GM04503 (cell line): ENCODE measurements at places on chromosomes 4 and X.
A peak's percentile ranks its signal among the peaks of the same experiment; 100 is the strongest.

GRCh38 chr4:58166490-58166889 is 1056.3 kb upstream of the IGFBP7 start:
- no peak for DNase-seq

GRCh38 chrX:71017396-71017939 is 50.7 kb downstream of the SNX12 start:
- DNase-seq: no peak

- no peak for DNase-seq
These were observed 120.1 kb downstream of the MANBA start for GRCh38 chr4:102640669-102641068.

DNA sequence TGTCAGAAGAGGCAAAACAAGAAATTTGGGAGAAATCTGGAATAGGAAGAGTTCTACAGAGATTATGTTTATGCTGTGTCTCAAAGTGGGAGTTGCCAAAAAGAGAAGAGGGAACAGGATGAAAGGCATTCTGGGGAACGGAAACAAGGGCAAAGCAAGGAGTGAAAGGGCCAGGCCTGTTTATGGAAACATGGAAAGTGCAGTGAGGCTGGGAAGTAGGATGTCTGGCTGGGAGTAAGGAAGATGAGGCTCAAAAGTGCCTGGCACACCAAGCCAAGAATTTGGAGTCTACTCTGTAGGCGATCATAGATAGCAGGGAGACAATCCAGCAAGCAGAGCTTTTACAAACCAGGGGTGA is 1.8 kb upstream of the CUL4B start:
- DNase-seq: no peak

DNA sequence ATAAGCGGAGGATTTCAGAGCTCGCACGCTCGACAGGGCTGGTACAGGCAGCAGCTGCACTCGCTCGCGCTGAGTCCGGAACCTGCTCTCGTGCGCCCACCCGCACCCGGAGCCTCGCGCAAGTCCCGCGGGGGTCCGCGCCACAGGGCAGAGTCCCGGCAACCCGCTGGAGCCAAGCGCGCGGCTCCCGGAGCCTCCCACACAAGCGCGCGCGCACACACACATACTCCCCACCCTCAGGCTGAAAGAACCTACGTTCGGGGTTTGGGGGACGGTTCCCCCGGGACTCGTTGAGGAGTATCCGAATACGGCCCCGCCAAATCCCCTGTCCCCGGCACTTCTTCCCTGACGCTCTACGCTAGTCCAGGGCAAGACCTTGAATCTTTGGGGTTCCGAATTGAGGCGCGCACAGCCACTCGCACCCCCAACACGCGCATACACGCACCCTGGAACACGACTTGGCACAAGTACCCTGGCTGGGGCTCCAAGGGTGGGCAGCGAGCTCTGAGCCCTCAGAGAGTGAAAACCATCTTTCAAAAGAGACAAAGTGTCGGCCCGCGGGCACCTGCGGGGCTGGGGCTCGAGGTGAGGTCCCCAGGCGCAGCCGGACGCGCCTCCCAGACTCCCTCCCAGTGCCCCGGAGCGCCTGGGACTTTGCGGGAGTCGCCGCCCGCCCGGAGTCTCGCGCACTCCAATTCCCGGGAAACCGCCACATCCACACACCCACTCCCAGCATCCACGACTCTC is 952 bp downstream of the ANOS1 start:
- no peak for DNase-seq

DNA sequence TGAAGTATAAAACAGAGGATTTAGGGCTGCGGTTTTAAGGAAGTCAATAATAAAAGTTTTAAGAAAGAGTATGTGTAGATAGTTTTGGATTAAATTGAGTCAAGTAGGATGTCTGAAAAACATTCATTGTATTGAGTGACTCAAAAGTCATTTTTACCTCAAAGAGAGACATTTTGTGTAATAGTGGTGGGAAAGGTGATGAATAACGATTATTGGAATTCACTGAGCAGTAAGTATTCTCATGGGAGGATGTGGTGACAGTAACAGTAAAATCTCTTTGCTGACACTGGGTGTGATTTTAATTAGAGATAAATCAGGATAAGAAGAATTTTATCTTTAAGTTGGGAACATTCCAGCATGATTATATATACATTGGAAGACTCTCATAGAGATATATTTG is 233.6 kb downstream of the PDHA2 start:
- no peak for DNase-seq

DNA sequence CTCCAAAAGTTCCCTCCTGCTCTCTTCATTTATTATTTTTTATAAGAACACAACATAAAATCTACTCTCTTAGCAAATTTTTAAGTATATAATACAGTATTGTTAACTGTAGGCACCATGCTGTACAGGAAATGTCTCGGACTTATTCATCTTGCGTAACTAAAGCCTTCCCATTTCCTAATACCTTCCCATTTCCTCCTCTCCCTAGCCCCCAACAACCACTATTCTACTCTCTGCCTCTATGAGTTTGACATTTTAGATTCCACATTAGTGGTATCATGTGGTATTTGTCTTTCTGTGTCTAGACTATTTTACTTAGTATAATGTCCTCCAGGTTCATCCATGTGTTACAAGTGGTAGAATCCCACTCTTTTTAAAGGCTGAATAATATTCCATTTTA is 15.8 kb upstream of the SYTL4 start:
- DNase-seq: no peak

GRCh38 chr4:149549911-149550310 is 265.7 kb downstream of the IQCM start:
- DNase-seq: no peak

DNA sequence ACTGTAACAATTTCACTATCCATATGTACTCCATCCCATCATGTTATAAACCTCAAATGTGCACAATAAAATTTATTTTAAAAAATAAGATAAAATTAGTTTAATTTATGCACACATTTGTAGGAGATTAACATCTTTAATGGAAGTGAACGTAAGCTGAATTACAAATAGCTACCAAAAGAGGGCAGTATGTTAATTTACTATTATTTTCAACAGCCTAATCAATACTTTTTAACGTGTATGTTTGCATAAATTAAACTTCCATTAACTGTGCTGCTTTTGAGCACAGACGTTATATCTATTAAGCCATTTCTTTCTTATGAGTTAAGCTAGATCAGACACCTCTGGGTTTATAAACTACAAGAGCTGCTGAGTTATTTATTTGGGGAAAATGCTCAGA is 56.5 kb upstream of the PHKA2 start:
- no peak for DNase-seq

DNA sequence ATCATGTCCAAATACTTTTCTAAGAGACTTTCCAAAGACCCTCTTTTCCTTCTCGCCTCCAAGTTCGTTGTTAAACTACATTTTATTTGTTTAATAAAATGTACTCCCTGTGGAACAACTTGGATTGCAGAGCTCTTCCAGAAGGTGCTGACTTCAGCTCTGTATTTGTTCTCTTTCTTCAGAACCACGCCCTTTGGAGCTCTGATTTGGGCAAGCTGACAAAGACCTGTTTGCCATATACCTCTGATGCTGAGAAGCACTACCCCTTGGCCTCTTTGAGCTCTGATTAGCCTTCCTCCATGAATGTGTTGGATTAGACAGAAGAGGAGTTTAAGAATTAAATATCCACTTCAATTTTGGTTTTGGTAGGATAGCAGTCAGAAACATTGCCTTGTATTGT is 815.1 kb upstream of the POU3F4 start:
- DNase-seq: no peak

DNA sequence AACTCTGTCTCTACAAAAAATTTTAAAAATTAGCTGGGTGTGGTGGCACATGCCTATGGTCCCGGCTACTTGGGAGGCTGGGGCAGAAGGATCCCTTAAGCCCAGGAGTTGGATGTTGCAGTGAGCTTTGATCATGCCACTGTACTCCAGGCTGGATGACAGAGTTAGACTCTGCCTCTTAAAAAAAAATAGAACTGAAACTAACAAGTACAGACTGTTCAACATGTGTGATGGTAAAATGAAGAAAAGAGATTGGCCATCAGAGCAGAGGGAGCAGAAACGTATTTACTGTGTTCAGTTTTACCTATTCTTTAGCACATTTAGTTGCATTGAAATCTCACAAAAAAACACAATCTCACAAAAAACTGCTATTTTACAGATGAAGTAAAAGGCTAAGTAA is 77.9 kb upstream of the NAP1L5 start:
- no peak for DNase-seq

DNA sequence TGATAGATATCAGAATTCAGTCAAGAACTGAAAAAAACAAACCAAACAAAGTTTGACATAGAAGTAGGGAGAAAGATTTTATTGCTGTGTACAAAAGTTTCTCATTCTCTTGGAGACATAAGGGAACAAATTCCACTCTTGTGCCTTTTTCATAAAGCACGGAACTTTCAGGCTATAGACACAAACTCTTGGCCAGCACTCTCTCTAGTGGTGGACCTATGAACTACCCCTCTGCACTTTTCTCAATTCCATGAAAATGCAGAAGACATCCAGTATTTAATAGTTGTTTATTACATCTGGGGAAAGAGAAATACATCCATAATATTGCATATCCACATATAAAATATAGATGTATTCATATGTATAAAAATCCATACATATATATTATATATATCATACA is 291.6 kb upstream of the HS3ST1 start:
- no peak for DNase-seq

- no peak for DNase-seq
These were observed 414.3 kb upstream of the RPS6KA3 start for GRCh38 chrX:20680998-20681397.

DNA sequence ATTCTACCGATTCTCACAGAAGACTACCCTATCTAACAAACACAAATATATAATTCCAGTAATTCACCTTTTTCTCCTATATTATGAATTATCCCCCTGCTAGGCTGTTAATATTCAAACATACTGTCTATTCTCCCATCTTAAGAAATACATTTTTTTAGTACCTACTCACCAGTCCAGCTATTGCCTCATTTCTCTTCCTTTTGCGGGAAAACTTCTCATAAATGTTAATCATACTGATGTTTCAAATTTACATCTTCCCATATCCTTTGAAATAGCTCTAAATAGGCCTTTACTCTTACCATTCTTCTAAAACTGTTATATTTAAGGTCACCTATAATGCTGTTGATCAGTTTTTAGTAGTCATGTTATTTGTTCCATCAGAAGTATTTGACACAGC is 759.1 kb upstream of the SLIT2 start:
- no peak for DNase-seq

GRCh38 chr4:94650690-94651089 is 107.1 kb upstream of the BMPR1B start:
- no peak for DNase-seq

DNA sequence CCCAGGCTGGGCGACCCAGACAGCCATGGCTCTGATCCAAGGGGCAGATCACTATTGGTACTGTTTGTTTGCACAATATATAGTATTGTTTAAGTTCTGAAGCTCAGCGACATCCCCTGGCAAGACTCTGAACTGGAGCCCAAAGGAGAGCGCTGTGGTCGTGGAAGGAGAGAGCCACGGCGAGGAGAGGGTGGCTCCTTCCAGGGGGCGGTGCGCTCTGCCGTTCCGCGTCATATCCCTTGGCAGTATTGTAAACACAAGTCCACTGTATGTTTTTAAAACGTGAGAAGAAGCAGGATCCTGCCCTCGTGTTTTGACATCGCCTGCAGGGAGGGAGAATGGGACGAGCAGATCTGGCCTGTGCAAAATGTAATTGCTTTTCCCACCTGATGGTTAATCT is 185.5 kb downstream of the RAB28 start:
- DNase-seq: no peak

GRCh38 chr4:151227731-151228130 is 49.2 kb upstream of the PRSS48 start:
- DNase-seq: peak; percentile 68

- DNase-seq: peak; percentile 64
These were observed 2.8 kb upstream of the CHIC2 start for GRCh38 chr4:54067166-54067565.

- DNase-seq: no peak
These were observed 239.1 kb downstream of the CHM start for GRCh38 chrX:85808217-85808616.

GRCh38 chr4:61555789-61556188 is 355.7 kb downstream of the ADGRL3 start:
- DNase-seq: no peak

DNA sequence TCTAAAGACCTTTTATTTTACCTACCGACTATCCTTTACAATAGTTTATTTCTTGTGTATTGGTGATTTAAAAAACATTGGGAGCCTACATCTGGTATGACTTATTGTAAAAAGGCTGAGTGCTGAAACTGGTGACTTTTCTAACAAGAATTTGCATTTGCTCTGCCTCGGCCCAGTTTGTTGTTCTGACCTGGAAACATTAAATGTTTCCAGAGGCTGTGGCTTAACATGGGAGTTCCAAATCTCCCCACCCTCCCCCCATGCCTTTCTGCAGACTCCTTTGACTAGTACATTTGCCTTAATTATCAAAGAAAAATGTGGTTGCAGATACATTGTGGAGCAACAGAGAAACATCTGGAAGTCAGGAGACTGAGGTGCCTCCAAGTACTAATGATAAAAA is 39.8 kb downstream of the SPCS3 start:
- DNase-seq: peak; percentile 86

GRCh38 chrX:54695816-54696487 is 102.1 kb downstream of the ITIH6 start:
- DNase-seq: no peak
